H1 (cell line): ENCODE measurements at places on chromosomes 6 and 20. TPM values are rescaled to one million over a fixed set of nuclear protein-coding genes. Genes with fewer than 3 reads are reported as not detected.
A peak's percentile ranks its signal among the peaks of the same experiment; 100 is the strongest.

The KCNK5 gene
- total RNA-seq = 42.2 and 44.3 TPM in 2 replicates

DNA sequence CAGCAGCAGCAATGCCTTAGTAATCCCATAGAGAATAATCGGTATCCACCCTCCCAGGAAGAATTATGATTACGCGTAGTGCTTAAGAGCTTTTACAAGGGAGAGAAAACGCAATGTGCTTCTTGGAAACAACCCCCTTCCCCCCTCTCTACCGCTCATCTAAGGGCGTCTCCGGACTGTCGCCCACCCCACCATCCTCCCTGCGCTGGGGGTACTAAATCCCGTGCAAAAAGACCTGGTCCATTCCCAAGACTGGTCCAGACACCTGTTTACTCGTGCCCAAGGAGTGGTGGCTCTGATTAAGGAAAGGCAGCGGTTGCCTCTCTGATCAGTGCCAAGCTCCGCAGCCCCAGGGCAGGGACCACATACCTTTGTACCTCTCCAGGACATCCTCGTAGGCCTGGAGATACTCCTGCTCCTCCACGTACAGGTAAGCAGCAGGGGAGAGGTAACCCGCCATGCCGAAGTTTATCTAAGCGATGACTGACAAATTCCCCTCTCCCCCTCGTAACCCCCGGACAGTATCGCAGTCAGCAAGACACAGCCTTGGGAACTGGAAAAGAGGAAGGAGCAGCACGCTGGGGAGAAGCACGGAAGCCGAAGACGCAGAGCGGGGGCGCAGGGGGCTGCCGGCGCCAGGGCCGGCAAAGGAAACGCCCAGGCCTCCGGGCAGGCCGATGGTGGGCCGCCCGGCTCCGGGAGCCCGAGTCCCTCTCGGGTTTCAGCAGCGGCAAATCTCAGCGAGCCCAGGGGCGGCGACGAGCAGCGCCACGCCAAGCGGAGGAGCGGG is 112.0 kb upstream of the BEND6 start:
- H3K4me3 ChIP-seq = peak overlapping the region; percentile 91
- H3K27me3 ChIP-seq = no peaks in the 10 kb centered on the region
- no peaks in the 10 kb centered on the region for H3K36me3 ChIP-seq
- DNase-seq = no peak
- H3K4me1 ChIP-seq = no peaks in the 10 kb centered on the region

The MATN4 gene
- total RNA-seq = 4.0 and 4.4 TPM in 2 replicates

- H3K36me3 ChIP-seq = no peaks in the 10 kb centered on the region
- H3K4me1 ChIP-seq = no peaks in the 10 kb centered on the region
- no peaks in the 10 kb centered on the region for H3K27me3 ChIP-seq
- no peak overlapping the region for H3K4me3 ChIP-seq
Observed at GRCh38 chr6:157732007-157732406, 91.0 kb upstream of the SNX9 start.

The NRSN1 gene
- total RNA-seq = 0.29 and 0.78 TPM in 2 replicates

GRCh38 chr6:110655821-110656220 is 159.4 kb downstream of the CDK19 start:
- no peak overlapping the region for H3K4me3 ChIP-seq
- H3K27ac ChIP-seq = no peak overlapping the region
- DNase-seq = no peak
- no peaks in the 10 kb centered on the region for H3K4me1 ChIP-seq
- H3K27me3 ChIP-seq = no peaks in the 10 kb centered on the region

The NRM gene
- total RNA-seq = 27.3 and 28.0 TPM in 2 replicates

GRCh38 chr20:57867181-57867803 is 157.5 kb upstream of the PMEPA1 start:
- peak; percentile 45 for DNase-seq
- no peaks in the 10 kb centered on the region; the same call in 1 of the 2 replicates for H3K4me1 ChIP-seq
- no peak overlapping the region for H3K4me3 ChIP-seq

The HCK gene
- 0.37 and 0.82 TPM in 2 replicates for total RNA-seq

DNA sequence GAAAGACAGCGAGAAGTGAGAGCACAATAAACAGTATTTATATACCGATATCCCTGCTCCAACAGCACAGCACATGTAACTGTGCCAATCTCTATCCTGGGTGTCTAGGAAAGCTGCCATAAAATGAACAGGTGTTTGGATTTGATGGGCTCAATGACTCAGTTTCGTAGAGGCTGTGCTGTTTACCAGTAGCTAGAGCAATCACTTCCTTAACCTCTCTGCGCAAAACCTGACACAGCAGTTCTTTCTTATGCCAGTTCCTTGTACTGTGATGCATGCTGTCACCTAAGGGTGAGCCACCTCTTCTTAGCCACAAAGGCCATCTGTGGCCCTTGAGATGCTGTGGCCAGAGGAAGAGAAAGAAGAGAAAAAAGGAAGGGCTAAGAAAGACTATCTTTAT is 59.3 kb downstream of the SHPRH start:
- H3K4me3 ChIP-seq = no peak overlapping the region
- H3K36me3 ChIP-seq = peaks cover 2% of the 10 kb centered on the region; the same call in 1 of the 2 replicates
- H3K4me1 ChIP-seq = no peaks in the 10 kb centered on the region
- no peaks in the 10 kb centered on the region for H3K27me3 ChIP-seq
- H3K27ac ChIP-seq = no peak overlapping the region

GRCh38 chr20:40654876-40655275 is 34.2 kb downstream of the MAFB start:
- no peak for DNase-seq
- no peak overlapping the region for H3K27ac ChIP-seq
- H3K27me3 ChIP-seq = no peaks in the 10 kb centered on the region
- H3K36me3 ChIP-seq = no peaks in the 10 kb centered on the region

- H3K27me3 ChIP-seq = no peaks in the 10 kb centered on the region
- no peaks in the 10 kb centered on the region for H3K36me3 ChIP-seq
- no peak for DNase-seq
- H3K4me3 ChIP-seq = no peak overlapping the region
- H3K4me1 ChIP-seq = no peaks in the 10 kb centered on the region
- H3K27ac ChIP-seq = no peak overlapping the region
Observed at GRCh38 chr6:106858653-106859092, 115.9 kb downstream of the CD24 start.

DNA sequence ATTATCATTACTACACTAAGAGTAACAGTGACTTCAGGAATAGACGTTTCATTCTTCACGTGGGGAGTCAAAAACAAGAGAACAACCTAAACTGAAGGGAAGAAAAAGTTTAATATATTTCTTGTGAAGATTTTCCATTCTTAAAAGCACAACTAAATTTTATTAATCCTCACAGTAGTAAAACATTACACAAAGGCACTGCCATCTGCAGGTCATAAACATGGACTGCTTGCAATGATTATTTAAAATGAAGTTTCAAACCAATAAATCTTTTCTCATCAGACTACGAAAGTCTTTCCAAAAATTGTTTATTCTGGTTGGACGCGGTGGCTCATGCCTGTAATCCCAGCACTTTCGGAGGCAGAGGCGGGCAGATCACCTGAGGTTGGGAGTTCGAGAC is 2.6 kb downstream of the NCOA5 start:
- no peaks in the 10 kb centered on the region for H3K27me3 ChIP-seq
- no peaks in the 10 kb centered on the region for H3K36me3 ChIP-seq
- H3K27ac ChIP-seq = no peak overlapping the region
- DNase-seq = no peak

- no peaks in the 10 kb centered on the region for H3K36me3 ChIP-seq
- H3K27ac ChIP-seq = no peak overlapping the region
- H3K27me3 ChIP-seq = no peaks in the 10 kb centered on the region
- DNase-seq = no peak
- no peak overlapping the region for H3K4me3 ChIP-seq
Observed at GRCh38 chr20:19935842-19936241, 81.3 kb upstream of the NAA20 start.

The TFAP2D gene
- total RNA-seq = not detected in 2 replicates

GRCh38 chr6:11251553-11252360 is 19.3 kb upstream of the NEDD9 start:
- H3K27me3 ChIP-seq = no peaks in the 10 kb centered on the region
- peaks cover 2% of the 10 kb centered on the region; the same call in 1 of the 2 replicates for H3K4me1 ChIP-seq
- H3K4me3 ChIP-seq = no peak overlapping the region
- no peaks in the 10 kb centered on the region for H3K36me3 ChIP-seq
- DNase-seq = no peak
